ENCODE measurements at places on chromosomes 5 and 9. TPM values are rescaled to one million over a fixed set of nuclear protein-coding genes. Genes with fewer than 3 reads are reported as not detected.

TMEM171 gene
- 0.92 TPM for polyA plus RNA-seq

CYLC2 gene
- polyA plus RNA-seq: not detected

IL4 gene
- not detected for polyA plus RNA-seq

FST gene
- polyA plus RNA-seq: 4.5 TPM

EPB41L4A gene
- 38.2 TPM for polyA plus RNA-seq

CRHBP gene
- 7.5 TPM for polyA plus RNA-seq

DNA sequence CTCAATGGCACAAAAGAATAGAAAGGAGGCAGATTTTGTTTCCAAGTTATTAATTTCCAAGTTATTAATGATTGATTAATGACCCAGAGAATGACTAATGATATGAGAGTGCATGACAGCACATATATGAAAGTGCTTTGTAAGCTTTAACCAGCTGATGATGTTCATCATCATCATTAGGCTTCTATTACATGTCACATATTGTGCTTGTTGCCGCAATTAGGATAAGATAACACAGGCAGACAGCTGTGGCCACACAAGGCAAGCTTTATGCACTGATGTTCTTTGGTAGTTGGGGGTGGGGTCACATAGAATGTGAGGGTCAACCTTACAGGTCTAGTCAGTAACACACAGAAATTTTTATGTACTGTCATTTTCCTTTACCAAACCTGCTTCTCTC is 219.7 kb downstream of the TRPM3 start:
- no peak overlapping the region for H3K27ac ChIP-seq
- no peaks in the 10 kb centered on the region for H3K36me3 ChIP-seq
- H3K27me3 ChIP-seq: no peaks in the 10 kb centered on the region
- H3K4me3 ChIP-seq: no peak overlapping the region
- DNase-seq: no peak

- no peaks in the 10 kb centered on the region for H3K27me3 ChIP-seq
- H3K36me3 ChIP-seq: peaks cover 29% of the 10 kb centered on the region
- H3K27ac ChIP-seq: no peak overlapping the region
- DNase-seq: no peak
- no peak overlapping the region for H3K4me3 ChIP-seq
These were observed 75.0 kb downstream of the STK10 start for GRCh38 chr5:172113036-172113435.

- H3K4me1 ChIP-seq: peaks cover 60% of the 10 kb centered on the region
- H3K36me3 ChIP-seq: peaks cover 14% of the 10 kb centered on the region
- no peak for DNase-seq
- peak overlapping the region; percentile 47 for H3K27ac ChIP-seq
- no peaks in the 10 kb centered on the region for H3K27me3 ChIP-seq
- no peak overlapping the region for H3K4me3 ChIP-seq
These were observed 68.9 kb upstream of the STXBP1 start for GRCh38 chr9:127543221-127543620.

DNA sequence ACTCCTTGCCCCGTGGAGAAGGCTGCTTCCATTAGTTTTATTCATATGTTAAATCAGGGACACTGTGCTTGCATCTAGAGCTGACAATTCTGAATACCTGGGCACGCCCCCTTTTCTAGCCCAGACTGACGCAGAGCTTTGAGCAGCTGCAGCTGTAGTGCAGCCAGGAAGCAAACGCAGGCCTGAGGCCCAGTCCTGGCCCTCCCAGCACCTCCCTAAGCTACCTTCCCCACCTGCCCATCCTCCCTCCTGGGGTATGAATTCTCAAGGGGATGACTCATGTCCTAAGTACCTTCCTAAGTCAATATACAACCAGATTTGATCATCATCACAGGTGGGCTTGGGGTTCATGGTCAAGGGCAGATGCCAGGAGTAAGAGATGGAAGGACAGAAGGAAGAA is 3.5 kb downstream of the PHF19 start:
- H3K4me1 ChIP-seq: peaks cover 36% of the 10 kb centered on the region
- H3K27me3 ChIP-seq: no peaks in the 10 kb centered on the region
- no peak for DNase-seq
- H3K4me3 ChIP-seq: no peak overlapping the region

GRCh38 chr5:158970569-158971014 is 129.1 kb downstream of the EBF1 start:
- no peaks in the 10 kb centered on the region for H3K36me3 ChIP-seq
- no peak overlapping the region for H3K27ac ChIP-seq
- H3K4me3 ChIP-seq: no peak overlapping the region
- no peak for DNase-seq

DNA sequence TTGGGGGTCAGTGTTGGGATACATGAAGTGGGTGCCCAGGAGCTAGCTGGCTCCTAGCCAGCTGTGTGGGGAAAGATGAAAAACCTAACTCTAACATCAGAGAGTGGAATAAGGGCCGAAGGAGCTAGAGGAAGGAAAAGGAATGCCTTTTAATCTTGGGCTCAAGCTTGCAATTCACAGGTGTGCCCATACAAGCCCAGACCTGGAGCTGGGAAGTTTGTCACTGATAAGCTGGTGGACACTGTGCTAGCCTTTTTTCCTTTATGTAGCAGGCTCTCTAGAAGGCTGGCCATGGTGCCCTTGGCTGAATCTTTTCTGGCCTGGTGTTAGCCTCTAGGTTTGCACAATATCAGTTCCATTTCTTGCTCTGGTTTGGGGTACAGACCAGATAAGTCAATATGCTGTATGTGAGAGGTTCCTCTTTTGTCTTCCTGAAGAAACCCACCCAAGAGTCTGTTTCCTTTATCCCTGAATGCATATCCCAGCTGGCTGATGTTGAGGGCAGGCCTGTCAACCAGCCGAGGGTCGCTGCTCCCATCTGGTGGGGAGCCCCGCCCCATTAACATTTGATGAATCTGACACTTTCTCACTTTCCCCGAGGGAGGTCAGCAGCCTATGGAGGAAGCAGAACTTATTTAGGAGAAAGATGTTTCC is 92.4 kb upstream of the CXCL14 start:
- no peak overlapping the region for H3K4me3 ChIP-seq
- no peak overlapping the region for H3K27ac ChIP-seq
- no peaks in the 10 kb centered on the region for H3K27me3 ChIP-seq
- no peak for DNase-seq

DNA sequence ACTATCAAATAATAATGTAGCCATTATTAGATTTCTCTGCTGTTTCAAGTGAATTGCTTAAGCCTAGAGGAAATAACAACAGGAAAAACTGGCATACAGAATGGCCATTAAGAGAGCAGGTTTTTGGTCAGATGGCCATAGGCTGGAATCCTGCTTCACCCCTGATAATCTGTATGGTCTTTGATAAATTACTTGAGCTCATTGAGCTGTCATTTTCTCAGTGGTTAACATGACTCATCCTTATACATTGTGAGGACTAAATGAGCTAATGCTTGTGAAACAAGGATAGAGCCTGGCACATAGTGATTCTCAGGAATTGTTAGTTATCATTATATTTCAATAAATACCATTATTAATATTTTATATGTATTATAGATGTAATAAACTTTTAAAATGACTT is 516.5 kb downstream of the KIF4B start:
- no peaks in the 10 kb centered on the region for H3K4me1 ChIP-seq
- DNase-seq: no peak
- H3K27me3 ChIP-seq: no peaks in the 10 kb centered on the region
- H3K4me3 ChIP-seq: no peak overlapping the region
- H3K27ac ChIP-seq: no peak overlapping the region
- no peaks in the 10 kb centered on the region for H3K36me3 ChIP-seq

- H3K27me3 ChIP-seq: no peaks in the 10 kb centered on the region
- H3K27ac ChIP-seq: no peak overlapping the region
- peaks cover 43% of the 10 kb centered on the region for H3K36me3 ChIP-seq
- peak; percentile 65 for DNase-seq
- H3K4me1 ChIP-seq: peaks cover 9% of the 10 kb centered on the region
These were observed 2.7 kb downstream of the RABEPK start for GRCh38 chr9:125202846-125203618.

DNA sequence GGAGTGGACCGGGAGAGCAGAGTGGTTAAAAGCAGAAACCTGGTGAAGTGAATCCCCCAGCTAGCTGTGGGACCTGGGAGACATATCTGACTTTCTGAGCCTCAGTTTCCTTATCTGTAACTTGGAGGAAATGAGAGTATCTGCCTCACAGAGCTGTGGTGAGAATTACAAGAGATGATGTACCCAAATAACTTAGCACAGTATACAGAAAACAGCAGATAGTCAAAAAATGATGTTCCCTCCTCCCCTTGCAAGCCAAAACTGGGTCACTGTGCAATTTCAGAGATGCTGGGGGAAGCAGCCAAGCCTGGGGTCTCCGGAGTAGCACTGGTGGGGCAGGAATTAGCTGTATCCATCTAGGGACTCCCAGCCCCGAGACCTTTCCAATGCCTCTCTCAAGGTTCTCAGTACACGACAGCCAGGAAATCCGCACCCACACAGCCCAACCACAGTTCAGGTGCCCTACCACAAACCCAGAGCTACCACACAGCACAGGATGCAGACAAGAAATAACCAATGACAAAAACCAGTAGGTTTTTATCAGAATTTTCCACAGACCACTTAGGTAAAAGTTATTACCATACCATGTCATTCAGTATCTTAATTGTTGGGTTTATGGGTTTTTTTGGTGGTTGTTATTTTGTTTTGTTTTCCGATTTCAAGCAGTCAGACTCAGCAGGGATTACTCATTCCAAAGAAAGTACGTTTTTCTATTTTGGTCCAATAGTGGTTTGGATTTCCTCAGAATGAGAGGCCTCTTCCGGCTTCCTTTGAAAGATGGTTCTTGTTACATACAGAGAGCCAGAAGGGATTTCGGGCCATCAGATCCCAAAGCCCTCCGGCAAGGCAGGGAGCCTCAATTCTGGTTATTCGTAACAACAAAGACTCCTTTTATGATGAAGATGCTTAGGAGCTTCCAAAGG is 4.9 kb upstream of the HRH2 start:
- H3K27me3 ChIP-seq: peaks cover 3% of the 10 kb centered on the region
- peaks cover 5% of the 10 kb centered on the region for H3K4me1 ChIP-seq
- H3K4me3 ChIP-seq: no peak overlapping the region
- no peaks in the 10 kb centered on the region for H3K36me3 ChIP-seq

GRCh38 chr5:141488591-141489561 is at the start of gene PCDHGC5:
PCDHGC5 (plus strand) TSS chr5:141489081; CDS start chr5:141489241, 160 bp downstream.
- H3K4me3 ChIP-seq: no peak within 1 kb of the TSS
- H3K4me1 ChIP-seq: peaks cover 91% of the 10 kb centered on the region
- DNase-seq: no peak
- H3K36me3 ChIP-seq: peaks cover 55% of the 10 kb centered on the region

DNA sequence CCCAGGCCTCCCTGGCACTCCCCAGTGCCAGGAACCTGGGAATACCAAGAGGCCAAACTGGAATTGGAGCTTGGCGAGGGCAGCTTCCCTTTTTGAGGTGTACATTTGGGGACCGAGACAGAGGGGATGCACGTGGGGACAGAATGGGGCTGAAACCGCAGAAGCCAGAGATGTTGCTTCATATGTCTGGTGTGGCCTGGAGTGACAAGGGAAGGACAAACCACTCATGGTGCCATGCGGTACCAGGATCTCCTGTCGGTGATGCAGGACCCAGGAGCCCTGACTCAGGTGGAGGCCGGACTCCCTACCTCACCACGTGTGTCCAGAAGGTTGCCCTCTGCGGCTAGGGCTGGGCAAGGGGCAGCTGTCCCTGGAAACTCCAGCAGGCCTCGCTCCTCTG is 4.0 kb upstream of the CSF2 start:
- H3K27me3 ChIP-seq: no peaks in the 10 kb centered on the region
- no peaks in the 10 kb centered on the region for H3K4me1 ChIP-seq
- no peak overlapping the region for H3K27ac ChIP-seq
- no peak overlapping the region for H3K4me3 ChIP-seq

GRCh38 chr5:32443145-32443540 is 1.4 kb downstream of the ZFR start:
- no peaks in the 10 kb centered on the region for H3K27me3 ChIP-seq
- H3K4me1 ChIP-seq: peaks cover 22% of the 10 kb centered on the region
- no peaks in the 10 kb centered on the region for H3K36me3 ChIP-seq
- peak overlapping the region; percentile 68 for H3K4me3 ChIP-seq

GRCh38 chr5:130151239-130151638 is 247.0 kb downstream of the CHSY3 start:
- no peak overlapping the region for H3K4me3 ChIP-seq
- no peak for DNase-seq
- no peaks in the 10 kb centered on the region for H3K36me3 ChIP-seq
- no peak overlapping the region for H3K27ac ChIP-seq
- no peaks in the 10 kb centered on the region for H3K27me3 ChIP-seq
- no peaks in the 10 kb centered on the region for H3K4me1 ChIP-seq

- H3K4me1 ChIP-seq: no peaks in the 10 kb centered on the region
- H3K4me3 ChIP-seq: no peak overlapping the region
- peaks cover 2% of the 10 kb centered on the region for H3K36me3 ChIP-seq
- H3K27me3 ChIP-seq: no peaks in the 10 kb centered on the region
These were observed 239.7 kb upstream of the DAP start for GRCh38 chr5:11000515-11001353.

DNA sequence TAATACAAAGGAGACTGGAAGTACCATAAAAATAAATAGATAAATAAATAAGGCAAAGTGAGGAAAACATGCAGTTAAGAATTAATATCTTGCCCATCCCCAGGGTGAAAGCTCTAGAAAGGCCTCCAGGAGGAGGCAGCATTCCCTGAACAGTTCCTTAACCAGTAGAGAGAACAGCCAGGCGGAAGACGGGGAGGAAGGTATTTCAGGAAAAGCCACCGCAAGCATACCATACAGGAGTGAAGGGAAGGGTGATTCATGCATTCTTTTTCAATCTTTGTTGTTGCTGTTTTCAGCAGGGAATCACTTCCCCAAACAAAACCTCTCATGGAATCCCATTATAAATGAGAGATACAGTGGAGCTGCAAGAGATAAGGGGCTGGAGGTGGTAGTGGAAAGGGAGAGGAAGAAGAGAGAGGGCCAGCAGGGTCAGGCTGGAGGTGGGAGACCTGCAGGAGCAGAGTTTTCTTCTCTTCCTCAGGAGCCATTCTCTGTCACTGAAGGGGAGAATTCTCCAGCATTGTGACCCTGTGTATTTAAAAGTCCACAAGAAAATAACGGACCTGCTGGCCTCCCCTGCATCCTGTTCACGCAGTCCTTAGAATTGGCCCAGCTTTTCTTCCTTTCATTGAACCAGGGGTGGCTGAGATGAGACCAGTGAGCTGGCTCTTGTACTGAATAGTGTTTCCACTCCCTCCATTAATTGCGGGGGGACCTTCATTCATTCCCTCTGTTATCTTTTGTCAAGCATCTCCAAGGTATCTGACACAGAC is 255.9 kb downstream of the FAM114A2 start:
- no peak for DNase-seq
- H3K4me3 ChIP-seq: no peak overlapping the region
- no peak overlapping the region for H3K27ac ChIP-seq
- H3K4me1 ChIP-seq: no peaks in the 10 kb centered on the region

- H3K4me3 ChIP-seq: no peak overlapping the region
- no peak overlapping the region for H3K27ac ChIP-seq
- H3K4me1 ChIP-seq: peaks cover 5% of the 10 kb centered on the region
- H3K36me3 ChIP-seq: no peaks in the 10 kb centered on the region
These were observed 709.3 kb upstream of the RGMB start for GRCh38 chr5:98064118-98064685.

GRCh38 chr9:70947086-70947485 is 174.3 kb downstream of the TRPM3 start:
- no peak for DNase-seq
- H3K27me3 ChIP-seq: no peaks in the 10 kb centered on the region
- no peak overlapping the region for H3K27ac ChIP-seq
- H3K4me3 ChIP-seq: no peak overlapping the region
- H3K36me3 ChIP-seq: no peaks in the 10 kb centered on the region

- no peaks in the 10 kb centered on the region for H3K4me1 ChIP-seq
- no peak overlapping the region for H3K27ac ChIP-seq
- peaks cover 14% of the 10 kb centered on the region for H3K36me3 ChIP-seq
- no peaks in the 10 kb centered on the region for H3K27me3 ChIP-seq
These were observed 37.4 kb downstream of the RAD50 start for GRCh38 chr5:132594170-132594569.

GRCh38 chr9:91949392-91949945 is 559 bp downstream of the ROR2 start:
- peaks cover 43% of the 10 kb centered on the region for H3K27me3 ChIP-seq
- H3K36me3 ChIP-seq: no peaks in the 10 kb centered on the region

Data from spinal cord (tissue), 10 donors.